Activated CD4-positive, alpha-beta T cell treated with anti-CD3 and anti-CD28 coated beads for 24 hours (primary cell): ENCODE measurements at places on chromosomes 5 and 9.

DNA sequence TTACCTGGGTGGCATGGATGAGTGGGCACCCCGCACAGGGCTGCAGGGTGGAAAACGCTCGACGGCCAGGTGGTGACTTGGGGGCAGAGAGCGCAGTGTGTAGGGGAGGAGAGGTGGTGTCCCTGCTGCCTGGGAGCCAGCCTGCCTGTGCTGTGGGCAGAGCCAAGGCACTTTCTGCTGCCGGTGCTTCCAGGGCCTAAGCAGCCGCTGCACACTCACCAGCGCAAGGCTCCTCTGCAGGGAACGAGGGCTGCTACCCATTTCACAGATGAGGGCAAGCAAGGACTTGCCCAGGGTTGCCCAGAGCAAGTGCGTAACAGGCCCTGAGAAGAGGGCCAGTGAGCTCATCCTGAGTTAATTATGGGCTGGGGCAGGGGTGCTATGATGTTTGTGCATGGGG is 62.5 kb downstream of the CRB2 start:
- DNase-seq: no peak

DNA sequence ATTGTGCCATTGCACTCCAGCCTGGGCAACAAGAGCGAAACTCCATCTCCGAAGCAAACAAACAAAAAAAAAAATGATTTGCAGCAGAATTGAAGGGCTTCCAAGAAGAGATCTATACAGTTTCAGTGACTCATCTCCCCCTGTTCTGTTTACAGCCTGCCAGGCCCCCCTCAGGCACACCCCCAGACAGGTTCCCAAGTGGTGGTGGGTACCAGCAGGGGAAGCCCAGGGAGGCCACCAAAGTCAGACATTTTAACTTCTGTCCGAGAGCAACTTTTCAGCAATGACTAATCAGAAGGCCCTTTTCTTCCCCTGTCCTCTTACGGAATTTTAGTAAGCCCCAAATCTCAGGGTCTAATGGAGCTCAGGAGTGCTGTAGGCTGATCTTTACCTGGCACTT is 98.7 kb downstream of the PAX5 start:
- DNase-seq: no peak

DNA sequence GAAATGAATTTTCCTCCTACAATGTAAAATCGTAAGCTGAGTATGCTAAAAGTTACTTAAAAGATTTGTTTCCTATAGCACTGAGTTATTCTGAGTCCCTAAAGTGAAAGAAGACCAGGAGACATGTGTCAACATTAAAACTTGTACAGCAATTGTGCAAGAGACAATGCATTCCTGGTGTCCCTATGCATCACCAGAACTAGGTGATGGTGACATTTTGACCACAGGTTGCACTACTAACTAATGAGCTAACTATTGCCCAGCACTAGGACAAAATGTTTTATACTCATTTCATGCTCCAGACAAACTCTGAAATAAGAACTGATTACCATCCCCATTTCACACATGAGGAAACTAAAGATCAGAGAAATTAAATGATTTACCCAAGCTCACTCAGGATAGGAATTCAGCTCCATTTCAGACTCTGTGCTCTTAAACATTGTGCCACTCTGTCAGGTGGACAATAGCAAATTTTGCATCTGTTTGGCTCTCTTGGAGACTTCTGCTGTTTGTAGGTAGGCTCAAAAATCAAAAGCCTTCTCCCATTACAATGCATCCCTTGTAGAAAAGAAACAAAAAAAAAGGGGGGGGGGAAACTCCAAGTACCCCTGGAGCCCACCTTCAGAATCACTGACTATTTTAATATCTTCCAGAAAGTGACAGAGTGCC is 269.2 kb downstream of the ACTL7B start:
- no peak for DNase-seq

GRCh38 chr9:134317400-134317789 is 8.9 kb upstream of the RXRA start:
- no peak for DNase-seq

- no peak for DNase-seq
Measured at GRCh38 chr5:168153263-168153875, 138.1 kb upstream of the WWC1 start.

- DNase-seq: no peak
Measured at GRCh38 chr9:1048231-1048619, 1.9 kb upstream of the DMRT2 start.

- no peak for DNase-seq
Measured at GRCh38 chr9:91421971-91422757, 1.5 kb downstream of the NFIL3 start.

- DNase-seq: no peak
Measured at GRCh38 chr5:79901631-79902030, 89.4 kb downstream of the MTX3 start.

DNA sequence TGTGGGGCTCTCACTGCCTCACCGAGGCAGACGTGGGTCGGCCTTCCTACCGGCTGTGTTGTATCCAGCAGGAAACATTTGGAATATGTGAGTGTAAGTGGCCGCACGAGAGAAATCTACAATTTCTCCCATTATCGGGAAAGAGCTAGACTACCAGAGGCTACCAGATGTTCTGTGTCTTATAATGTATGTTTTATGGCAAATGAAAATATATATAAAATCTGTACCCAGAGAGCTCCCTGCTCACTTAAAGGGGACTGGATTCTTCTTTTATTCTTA is 69.5 kb upstream of the PITX1 start:
- no peak for DNase-seq

- DNase-seq: no peak
Measured at GRCh38 chr9:110330484-110331105, 7.1 kb downstream of the TXNDC8 start.

- no peak for DNase-seq
Measured at GRCh38 chr5:57436586-57436985, 46.0 kb downstream of the ACTBL2 start.

- no peak for DNase-seq
Measured at GRCh38 chr9:114284316-114285060, 38.4 kb upstream of the ORM1 start.

DNA sequence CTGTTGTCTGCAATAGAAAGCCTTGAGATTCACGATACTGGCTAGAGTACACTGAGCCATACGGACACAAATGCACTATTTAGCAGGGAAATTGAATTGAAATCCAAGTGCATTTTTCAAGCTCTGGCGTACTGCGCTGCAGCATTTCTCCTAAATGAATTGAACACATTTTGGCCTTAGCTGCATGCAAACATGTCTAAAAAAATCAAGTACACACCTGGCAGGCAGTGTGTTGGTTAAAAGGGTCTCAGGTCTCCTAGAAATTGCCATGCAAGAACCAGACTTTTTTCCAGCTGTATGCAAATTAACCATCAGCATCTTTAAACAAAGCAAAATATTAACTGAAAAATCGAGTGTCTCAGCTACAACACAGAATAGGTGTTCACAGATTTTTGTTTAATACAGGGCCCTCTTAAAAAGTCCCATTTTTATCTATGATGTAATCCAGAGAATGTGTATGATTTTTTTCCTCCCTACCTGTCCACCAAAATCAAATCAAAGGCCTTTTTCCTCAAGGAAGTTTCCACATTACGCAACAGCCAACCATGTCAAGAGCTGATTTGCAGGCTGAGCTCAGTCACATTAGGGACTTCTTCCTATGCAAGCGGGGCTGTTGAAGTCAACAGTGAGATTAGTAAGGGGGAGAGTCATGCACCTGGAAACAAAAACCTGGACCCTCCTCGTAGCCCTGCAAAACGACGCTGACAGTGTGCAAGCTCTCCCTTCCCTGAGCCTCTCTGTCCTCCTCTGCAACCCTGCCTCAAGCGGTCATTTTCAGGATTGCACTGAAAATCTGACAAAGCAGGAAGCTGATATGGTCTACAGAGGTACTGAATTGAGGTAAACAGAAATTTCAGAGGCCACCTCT is 14.1 kb upstream of the SFXN1 start:
- DNase-seq: peak; percentile 54

DNA sequence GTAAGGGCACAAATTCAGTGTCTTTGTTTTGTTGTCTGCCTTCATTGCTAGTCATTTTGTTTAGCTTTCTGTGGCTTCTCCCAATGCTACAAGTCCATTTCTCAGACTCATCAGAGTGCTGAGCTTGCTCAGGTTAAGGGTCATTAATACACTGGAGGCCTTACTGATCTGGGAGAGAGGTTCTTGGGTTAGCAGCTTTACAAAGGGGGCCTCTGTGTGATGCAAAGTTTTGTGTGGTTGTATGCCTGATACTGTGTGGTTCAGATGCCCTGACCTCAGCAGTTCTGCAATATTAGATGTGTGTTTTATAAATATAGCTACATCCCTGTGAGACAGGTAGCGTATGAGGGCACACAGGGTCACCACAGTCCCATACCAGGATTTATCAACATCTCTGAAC is 34.8 kb upstream of the SMARCA2 start:
- no peak for DNase-seq

DNA sequence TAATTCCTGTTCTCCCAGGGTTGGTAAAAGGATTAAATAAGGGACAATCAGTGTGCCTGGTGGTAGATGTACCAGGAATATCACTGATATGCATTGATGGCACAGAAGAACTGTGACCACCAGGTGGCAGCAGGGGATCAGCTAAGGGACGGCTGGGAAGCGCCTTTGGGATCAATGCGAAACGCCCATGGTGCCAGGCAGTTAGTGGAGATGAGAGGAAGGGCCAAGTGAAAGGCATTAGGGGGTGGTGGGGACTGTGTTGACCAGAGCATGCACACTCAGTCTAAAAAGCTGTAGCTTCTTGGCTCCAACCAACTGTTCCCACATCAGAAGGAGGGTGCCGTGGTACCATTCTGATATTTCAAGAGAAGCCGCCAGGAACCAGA is 55.6 kb downstream of the ARHGEF37 start:
- DNase-seq: peak; percentile 36

- DNase-seq: no peak
Measured at GRCh38 chr9:91680998-91681397, 257.4 kb upstream of the NFIL3 start.

DNA sequence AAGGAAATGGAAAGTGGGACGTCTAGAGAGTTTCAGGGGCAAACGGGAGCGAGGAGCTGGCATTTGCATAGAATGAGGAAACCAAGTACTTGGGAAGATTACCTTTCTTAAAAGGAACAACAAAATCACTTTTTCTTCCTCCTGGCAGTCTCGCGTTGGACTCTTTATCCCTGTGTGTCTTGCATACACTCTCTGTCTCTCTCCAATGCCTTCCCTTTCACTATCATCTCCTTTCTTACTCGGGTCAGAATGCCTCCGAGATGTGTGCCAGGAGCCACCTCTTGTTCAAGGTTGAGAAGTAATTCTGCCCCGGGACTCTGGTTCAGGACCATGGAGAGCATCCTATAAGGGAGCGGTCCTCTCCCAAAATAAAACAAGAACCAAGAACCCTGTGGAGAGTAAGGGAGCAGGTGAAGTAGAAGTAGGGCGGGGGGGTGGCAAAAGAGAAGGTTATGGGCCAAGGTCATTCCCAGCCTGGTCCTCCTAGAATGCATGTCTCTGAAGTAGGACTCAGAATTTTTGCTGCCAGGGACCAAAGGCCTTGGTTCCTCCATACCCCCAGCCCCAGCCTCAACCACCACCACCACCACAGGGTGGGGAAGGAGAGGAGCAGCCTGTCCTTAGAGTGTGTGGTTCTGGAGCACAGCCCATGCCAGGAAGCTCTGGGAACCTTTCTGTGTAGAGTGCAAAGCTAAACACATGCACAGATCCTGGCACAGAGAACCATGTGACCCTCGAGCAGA is 72.1 kb upstream of the ARAP3 start:
- DNase-seq: no peak

- DNase-seq: no peak
Measured at GRCh38 chr9:120579139-120580050, 572 bp downstream of the CDK5RAP2 start.

DNA sequence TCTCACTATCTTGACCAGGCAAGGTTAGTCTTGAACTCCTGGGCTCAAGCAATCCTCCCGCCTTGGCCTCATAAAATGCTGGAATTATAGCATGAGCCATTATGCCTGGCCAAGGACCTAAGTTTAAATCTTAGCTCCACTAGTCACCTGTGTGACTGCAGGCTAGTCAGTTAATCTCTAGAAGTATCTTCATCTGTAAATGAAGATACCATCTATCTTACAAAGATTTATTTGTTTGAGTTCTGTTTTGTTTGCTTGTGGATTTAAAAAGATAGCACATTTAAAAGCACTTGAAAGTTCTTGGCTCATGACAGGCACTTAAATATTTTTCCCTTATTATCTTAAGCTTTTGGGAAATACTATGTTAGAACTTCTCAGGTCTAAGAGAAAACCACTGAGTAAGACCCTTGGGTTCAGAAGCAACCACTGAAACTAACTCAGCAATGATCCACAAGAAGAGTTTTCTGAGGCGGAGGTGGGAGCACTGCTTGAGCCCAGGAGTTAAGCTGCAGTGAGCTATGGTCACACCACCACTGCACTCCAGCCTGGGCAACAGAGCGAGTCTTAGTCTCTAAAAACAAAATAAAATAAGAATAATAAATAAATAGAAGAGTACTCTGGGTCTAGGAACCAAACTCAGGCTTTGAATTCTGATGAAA is 19.1 kb downstream of the TMEM245 start:
- no peak for DNase-seq

DNA sequence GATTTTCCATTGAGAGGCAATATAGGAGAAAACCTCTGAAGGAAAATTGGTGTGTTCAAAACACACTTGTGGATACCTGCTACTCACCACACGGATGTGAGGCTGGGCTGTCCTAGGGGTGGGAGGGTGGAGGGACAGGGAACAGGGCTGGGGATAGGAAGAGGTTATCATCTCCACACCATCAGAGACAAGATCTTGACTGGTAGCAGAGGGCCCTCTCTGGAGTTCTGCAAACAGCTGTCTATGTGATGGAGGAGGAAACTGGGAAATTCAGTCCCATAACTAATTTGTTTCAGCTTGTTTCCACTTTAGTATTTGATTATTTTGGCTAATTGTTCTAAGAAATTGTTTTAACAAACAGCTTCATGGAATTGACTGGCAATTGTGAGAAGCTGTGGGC is 91.6 kb upstream of the FSTL4 start:
- no peak for DNase-seq

DNA sequence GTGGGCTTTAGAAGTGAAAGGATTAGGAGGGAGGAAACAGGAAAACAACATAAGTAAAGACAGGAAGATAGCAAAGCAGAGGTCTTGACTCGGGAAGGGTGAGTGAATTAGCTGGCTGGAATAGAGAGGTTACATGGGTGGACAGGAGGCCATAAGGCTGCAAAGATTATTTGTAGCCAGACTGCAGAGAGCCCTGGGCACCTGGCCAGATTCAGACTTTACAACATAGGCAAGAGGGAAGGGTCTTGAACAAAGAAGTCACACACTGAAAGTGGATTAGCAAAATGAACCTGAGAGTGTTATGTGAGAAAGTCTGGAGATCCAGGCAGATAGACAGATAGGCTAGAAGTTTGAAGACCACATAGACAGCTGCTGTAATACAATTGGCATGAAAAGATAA is 29.7 kb upstream of the CER1 start:
- DNase-seq: no peak

GRCh38 chr9:85431339-85432102 is 310.2 kb downstream of the AGTPBP1 start:
- DNase-seq: no peak

GRCh38 chr9:28045051-28045450 is 471.8 kb upstream of the C9orf72 start:
- no peak for DNase-seq

GRCh38 chr9:86337469-86338108 is 16.6 kb downstream of the TUT7 start:
- DNase-seq: no peak
